HTR-8/SVneo (cell line): ENCODE measurements at places on chromosomes 2 and 18.

DNA sequence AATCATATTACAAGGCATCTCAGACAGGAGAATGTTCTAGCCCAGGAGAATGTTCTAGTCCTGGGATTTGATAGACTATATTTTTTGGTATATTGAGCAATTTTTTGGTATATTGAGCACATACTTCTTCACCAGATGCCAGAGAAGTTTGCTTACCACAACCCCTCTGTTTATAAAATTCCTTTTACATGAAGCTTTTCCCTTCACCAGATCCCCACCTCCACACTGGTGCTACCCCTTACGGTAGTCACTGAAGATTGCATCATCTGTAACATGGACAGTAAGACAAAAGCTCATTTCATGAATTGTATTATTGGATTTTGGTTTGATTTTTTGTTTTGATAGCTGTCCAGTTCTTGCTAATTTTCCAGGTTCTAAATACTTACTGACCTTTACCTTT is 7.2 kb upstream of the HNMT start:
- peak; percentile 40 for DNase-seq

- no peak for DNase-seq
Measured at GRCh38 chr2:42127425-42128424, 41.4 kb upstream of the EML4 start.

DNA sequence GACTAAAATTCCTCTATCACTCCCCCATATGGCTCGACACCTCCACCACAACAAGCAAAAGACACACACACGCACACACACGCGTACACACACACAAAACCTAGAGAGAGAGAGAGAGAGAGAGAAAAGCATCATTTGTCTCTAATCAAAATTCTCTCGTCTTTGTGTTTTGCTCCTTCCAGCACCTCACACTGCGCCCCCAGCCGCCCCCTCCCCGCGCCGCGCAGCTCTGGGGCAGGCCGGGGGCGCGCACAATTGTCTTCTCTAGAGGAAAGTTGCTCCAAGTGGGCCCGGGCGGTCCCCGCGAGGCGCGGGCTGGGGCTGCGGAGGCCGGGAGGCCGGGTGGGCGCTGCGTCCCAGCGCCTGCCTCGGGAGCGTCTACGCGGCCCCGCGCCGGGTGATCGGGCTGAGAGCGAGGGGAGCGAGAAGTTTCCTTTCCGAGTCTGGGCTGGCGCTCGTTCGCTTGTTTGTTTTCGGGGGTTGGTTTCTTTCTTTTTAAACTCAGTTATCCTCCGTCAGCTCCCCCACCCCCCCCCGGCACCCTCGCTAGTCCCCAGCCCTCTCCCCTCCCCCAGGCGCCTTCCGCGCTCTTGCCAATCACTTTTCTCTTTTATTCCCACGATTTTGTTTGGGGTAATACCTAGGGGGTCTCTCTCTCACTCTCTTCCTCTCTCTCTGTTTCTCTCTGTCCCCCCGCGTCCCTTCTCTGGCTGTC is 4.1 kb downstream of the ZEB2 start:
- DNase-seq: no peak

GRCh38 chr2:74507926-74508520 is 528 bp upstream of the PCGF1 start:
- DNase-seq: no peak

- peak; percentile 56 for DNase-seq
Measured at GRCh38 chr18:76821875-76822505, 367 bp upstream of the ZNF236 start.

DNA sequence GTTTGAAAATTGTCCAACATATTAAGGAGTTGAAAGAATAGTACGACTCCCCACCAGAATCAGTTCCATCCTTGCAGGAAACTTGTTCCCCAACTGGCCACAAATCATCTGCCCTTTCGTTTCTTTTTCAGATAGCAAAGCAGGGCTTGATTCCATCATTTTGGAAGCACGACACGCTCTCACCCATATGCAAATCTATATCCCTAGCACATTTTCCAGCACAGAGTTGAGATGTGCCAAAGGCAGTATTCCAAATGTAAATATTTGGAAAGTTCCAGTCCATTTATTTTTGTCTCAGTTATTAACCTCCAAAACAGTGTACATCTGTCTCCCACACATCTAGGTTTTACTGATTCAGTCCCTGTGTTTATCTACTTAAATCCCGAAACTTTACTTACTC is 128.8 kb upstream of the BCL2L11 start:
- DNase-seq: no peak

- DNase-seq: no peak
Measured at GRCh38 chr18:32200766-32201165, 10.9 kb downstream of the MEP1B start.

DNA sequence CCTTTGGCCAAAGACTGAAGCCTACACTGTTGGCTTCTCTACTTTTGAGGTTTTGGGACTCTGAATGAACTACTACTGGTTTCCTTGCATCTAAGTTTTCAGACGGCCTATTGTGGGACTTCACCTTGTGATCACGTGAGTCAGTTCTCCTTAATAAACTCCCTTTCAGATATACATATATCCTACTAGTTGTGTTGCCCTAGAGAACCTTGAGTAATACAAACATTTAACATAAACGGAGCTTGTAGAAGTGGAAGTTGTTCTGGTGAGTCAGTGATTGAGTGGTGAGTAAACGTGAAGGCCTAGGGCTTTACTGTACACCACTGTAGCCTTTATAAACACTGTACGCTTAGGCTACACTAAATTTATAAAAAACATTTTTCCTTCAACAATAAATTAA is 107.2 kb upstream of the CDH2 start:
- no peak for DNase-seq

- peak; percentile 34 for DNase-seq
Measured at GRCh38 chr2:170530284-170530745, 184.8 kb upstream of the SP5 start.

GRCh38 chr2:171319164-171319810 is 114.5 kb downstream of the METTL8 start:
- DNase-seq: no peak

GRCh38 chr2:74048843-74049519 is 64.3 kb downstream of the TET3 start:
- DNase-seq: no peak

GRCh38 chr2:216281316-216281715 is 91.0 kb downstream of the MARCHF4 start:
- DNase-seq: no peak

- no peak for DNase-seq
Measured at GRCh38 chr2:88855620-88856408, 164.3 kb downstream of the RPIA start.

DNA sequence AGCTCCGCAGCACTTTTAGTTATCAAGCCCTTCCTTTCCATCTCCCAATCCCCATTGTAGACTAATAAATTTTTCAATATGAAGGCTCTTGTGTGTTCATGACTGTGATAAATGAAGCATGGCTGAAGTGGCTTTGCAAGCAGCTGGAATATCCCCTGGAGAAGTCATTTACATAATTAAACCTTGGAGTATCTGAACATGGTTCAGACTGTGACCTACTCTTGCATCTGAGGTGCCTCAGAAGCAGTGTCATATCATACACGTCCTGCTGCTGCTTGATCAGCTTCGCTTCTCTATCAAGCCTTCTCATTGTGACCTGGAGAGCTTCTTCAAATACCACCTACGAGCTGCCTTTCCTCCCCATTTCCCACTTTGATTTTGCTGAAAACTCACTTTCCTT is 48.4 kb upstream of the ZNF397 start:
- no peak for DNase-seq

- peak; percentile 31 for DNase-seq
Measured at GRCh38 chr2:66587216-66587615, 152.3 kb downstream of the MEIS1 start.

DNA sequence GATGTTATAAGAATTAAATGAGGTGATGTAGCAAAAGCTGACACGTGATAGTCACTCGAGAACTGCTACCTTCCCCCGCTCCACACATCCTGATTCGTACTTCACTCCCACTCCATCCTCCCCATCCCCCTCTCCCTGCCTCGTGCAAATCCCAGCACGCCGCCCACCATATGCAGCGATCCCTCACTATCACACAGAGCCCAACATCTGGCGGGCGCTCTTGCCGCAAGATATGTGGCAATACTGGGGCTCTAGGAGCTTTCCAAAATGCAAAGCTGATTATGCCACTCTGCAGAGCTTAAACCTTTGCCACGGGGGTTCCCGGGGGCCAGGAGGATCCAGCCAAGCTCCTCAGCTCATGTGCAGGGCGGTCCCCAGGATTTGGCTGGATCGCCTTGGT is 37.4 kb downstream of the DNMT3A start:
- DNase-seq: no peak

DNA sequence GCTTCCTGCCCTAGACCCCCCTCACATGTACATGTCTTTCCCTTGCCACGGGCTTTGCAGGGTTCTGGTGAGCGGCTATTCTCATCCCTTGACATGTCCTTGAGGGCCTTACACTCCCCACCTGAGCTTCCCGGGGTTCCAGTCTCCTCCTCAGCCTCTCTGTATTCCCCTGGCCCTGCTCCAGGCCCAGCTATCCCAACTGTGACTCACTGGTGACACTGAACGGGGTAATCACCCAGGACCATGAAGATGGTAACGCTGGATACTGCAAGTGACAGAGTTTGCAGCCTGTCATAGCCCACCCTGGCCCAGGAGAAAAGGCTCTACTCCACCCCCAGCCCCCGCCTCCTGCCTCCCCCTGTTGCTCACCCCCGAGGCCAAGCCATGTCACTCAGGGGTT is 27.3 kb downstream of the KIF3C start:
- DNase-seq: no peak

DNA sequence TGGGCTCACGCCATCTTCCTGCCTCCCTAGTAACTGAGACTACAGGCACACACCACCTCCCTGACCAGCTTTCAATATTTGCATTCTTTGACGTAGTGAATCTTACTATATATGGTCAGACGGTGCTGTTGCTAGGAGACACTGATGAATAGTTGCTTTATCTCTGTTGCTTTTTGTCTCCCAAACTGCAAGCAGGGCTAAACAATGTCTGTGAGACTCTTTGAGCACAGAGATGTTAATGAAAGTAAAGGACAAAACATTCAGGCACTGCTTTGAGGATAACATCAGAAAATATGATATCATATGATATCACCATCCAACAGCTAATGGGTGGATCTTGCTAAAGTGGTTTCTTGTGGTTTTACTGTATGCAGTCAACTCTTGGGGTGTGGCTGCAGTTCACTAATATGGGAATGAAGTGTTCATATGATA is 43.0 kb downstream of the EMILIN2 start:
- DNase-seq: no peak

GRCh38 chr18:34258176-34258575 is 33.5 kb upstream of the NOL4 start:
- DNase-seq: no peak

- no peak for DNase-seq
Measured at GRCh38 chr2:98156304-98156703, 69.3 kb downstream of the VWA3B start.

DNA sequence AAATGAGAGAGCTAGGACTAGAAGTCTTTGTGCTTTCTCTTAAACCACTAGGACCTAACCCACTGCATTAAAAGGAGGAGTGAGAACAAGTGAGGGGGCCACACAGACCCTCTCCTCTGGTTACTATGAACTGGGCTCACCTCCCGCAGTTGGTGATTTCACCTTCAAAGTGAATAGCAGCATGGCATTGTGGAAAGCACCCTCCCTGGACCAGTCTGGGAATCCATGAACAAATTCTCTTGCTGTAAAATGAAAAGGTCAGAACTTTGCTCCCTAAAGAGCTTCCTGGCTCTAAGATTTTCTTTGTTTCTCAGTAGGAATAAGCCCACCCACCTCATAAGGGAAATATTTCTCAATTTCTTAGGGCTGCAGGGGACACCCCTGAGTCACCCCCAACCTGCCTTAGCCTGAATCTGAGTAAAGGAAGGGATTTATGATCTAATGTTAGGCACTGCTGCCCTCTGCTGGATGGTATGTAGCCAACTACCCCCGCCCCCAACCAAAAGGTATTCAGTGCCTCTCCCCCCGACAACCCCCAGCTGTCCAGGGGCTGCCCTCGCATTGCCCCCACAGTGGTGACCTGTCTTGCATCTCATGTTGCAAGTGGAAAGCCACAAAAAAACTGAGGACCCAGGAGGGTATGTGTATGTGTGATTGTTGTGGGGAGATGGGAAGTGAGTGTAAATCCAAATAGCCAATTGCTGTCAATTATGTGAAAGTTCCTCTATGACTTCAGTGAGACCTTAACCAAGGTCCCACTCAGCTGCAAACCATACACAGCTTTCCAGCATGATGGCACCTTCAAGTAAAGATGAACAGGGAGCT is 230.9 kb upstream of the SLC14A2 start:
- no peak for DNase-seq

GRCh38 chr2:70854411-70854810 is 18.8 kb upstream of the CD207 start:
- no peak for DNase-seq

GRCh38 chr18:44452346-44452745 is 228.3 kb upstream of the SETBP1 start:
- no peak for DNase-seq
